ENCODE measurements at places on chromosomes 11 and 22. TPM values are rescaled to one million over a fixed set of nuclear protein-coding genes. Genes with fewer than 3 reads are reported as not detected.

Gene TMPRSS13
- 2.6 TPM for total RNA-seq

Gene ACTN3
- 0.24 TPM for total RNA-seq

Gene VPREB1
- total RNA-seq: not detected

Gene ABCG4
- not detected for total RNA-seq

Gene ZNF280B
- total RNA-seq: 2.4 TPM

Gene KCNC1
- not detected for total RNA-seq

GRCh38 chr11:105023003-105023402 lies at the start of gene CASP5:
TSS of gene CASP5 (minus strand) at chr11:105023168. CDS start at chr11:105023136, 32 bp downstream.
- DNase-seq: no peak

DNA sequence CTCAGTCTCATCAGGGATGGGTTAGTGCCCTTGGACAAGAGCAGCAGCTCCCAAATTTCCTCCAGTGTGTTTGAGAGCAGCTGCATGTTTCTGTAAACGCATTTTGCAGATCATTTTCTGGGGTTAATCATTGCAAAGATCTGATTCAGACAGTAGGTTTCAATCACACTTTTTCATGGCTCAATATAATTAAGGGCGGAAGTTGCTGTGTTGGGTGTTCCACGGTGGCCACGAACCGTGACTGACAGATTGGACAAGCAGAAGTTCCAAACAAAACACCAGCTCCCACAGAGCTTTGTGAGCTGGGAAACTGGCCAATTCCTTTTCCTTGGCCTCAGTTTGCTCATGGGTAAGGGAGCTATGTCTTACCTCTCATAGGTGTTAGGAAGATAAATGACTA lies 8.4 kb upstream of the RASSF10 start:
- DNase-seq: no peak

DNA sequence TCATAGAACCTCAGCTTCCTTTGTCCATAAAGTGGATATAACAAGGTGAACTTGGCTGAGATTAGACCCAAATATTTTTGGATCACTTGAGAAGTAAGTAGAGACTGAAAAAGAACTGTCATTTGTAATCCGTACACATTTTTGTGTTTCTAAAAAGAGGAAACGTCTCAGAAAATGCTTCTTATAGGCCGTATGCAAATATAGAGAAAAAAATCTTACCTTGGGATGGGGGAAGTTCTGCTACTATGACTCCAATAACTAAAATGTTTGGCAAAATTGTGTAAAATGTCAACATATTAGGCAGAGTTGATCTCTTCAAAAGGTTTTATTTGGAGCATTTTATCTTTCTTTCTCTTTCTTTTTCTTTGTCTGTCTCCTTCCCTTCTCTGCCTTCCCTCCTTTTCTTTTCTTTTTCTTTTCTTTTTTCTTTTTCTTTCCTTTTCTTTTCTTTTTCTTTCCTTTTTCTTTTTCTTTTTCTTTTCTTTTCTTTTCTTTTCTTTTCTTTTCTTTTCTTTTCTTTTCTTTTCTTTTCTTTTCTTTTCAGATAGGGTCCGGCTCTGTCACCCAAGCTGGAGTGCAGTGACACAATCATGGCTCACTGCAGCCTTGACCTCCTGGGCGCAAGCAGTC lies 48.2 kb downstream of the ADM start:
- no peak for DNase-seq

- no peak for DNase-seq
Measured at GRCh38 chr22:24207264-24208011, 26.2 kb downstream of the SUSD2 start.

DNA sequence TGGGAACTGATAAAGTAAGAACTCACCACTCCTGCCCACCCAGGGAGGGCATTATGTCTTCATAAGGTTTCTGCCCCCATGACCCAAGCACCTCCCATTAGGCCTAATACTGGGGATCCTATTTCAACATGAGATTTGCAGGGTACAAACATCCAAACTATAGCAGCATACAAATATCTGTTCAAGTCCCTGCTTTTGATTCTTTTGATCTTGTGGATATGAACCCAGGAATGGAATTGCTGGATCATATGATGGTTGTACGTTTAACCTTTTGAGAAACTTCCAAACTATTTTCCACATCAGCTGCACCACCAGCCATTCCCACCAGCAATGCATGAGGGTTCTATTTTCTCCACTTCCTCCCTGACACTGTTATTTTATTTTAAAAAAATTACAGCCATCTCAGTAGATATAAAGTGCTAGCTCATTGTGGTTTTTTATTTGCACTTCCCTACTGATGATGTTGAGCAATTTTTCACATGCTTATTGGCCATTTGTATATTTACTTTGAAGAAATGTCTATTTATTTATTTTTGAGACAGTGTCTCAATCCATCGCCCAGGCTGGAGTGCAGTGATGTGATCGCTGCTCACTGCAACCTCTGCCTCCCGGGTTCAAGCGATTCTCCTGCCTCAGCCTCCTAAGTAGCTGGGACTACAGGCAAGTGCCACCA lies 7.1 kb upstream of the ATG16L2 start:
- no peak for DNase-seq

DNA sequence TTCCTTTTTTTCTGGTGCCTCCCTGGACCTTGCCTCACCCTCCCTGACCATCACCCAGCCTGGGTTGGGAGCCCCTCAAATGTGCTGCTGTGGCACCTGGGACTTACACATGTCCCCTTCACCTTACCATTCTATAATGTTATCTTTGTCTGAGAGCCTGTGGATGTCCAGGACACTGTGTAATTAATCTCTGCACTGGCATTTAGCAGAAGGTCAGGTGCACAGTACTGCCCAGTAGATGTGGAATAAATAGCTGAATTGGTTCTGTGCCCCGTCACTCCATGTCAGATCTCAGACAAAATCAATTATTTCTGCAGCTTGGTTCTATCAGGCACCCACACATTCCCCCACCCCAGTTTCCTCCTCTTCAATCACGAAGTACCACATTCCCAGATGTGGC lies 19.9 kb upstream of the DKK3 start:
- no peak for DNase-seq

DNA sequence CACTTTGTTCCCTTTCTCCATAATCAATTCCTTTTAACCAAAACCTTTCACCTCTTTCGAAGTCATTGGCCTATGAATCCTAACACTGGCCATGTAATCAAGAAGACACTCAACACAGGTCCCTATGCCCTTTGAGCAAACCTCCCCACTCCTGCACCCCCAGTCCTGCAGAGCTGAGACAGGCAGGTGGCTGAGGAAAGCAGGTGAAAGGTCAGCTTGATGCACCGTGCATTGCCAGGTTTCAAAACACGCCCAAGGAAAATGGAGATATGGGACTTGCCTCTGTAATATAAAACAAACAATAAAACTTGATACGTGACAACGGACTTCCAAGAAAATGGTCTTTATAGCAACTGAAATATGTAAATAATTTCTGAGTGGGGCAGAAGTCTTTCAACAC lies 10.6 kb downstream of the CPT1A start:
- no peak for DNase-seq

GRCh38 chr11:32266601-32267000 lies 168.7 kb downstream of the WT1 start:
- DNase-seq: no peak

GRCh38 chr11:126434950-126435335 lies 79.5 kb downstream of the ST3GAL4 start:
- no peak for DNase-seq
